ENCODE measurements at places on chromosomes 2 and 18.

DNA sequence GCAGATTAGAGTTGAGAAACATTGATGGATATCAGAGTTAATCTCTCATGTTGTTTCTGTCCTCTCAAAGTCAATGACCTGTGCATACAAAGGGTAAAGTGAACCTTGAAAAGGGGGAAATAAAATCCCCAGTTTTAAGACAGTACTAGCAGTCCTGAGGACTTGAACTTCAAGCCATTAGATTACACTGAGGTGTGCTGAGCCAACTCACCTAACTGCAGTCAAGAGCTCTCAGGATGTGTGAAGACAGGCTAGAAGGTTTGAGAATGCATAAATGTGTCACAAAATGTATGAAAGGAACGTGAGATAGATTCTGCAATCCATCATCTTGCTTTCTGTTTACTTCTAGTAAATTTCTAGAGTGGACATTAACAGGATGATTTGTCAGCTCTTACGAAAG, 35.5 kb downstream of the DOCK10 start:
- no peak for DNase-seq

DNA sequence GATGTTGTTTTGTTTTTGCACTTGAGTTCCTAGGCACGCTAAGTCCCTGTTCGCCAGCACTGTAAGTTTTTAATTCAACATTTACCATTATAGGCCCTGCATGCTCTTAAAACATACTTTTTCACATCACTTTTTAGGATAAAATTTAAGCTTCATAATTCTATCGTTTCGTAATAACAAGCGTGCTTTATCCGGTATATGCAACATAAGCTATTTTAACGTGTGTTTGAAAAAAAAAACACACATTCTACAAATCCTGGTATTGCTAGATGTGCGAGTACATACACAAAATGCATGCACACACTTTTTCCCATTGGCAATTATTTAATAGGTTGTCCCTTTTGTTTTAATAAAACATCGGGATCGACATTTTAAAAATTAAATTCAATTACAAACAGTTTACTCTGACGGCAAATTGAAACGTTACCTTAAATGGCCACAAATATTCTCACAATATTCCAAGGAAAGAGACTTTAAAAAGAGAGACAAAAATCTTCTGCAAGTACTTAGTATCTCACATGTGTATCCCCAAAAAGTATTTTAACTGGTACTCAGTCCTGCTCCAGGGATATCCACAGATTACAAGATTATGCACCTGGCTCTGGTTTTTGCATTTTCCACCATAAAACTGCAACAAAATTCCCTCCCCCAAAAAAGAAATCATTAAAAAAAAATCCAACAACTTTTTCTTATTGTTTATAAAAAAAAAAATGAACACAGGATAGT, 1.0 kb upstream of the TCF4 start:
- peak; percentile 31 for DNase-seq

DNA sequence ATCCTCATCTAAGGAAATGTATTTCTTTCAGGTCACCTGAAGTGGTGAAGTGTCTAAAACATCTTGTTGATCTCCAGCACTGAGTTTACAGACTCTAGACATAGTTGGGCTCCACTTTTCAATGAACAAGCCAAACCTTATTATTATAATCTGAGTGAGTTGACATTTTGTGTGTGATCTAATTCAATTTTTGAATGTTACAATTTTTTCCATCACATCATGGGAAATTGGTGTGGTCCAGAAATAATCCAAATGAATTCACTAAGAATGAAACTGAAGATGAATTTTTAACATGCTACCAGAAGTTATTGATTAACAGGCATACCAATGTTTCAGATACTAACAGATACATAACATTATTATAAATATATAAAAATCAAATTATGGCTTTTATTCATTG, 75.6 kb upstream of the EFEMP1 start:
- no peak for DNase-seq

DNA sequence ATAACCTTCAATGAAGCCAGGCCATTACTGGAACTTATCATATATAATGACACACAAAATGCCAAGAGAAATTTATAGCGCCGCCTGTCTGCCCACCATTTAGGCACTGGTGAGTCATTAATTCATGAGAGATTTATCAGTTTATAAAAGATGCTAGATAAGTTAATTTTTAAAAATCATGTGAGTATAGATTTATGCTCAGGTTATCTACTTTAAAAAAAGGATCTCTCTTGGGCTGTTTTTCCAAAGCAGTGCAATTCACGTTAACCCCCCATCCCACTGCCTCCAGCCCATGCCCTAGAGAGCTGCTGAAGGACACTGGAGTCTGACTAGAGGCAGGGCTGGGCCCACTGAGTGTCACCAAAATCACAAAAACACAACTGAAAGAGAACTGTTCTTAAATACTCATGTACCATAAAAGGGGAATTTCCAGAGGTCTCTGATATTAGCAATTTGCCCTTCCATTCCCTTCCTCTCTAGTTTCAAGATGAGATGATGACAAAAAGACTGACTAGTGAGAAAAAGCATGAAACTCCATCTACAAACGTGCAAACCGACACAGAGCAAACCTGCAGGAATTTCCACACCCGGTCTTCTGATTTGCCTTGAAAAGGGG, 160.8 kb downstream of the BCL2 start:
- no peak for DNase-seq

GRCh38 chr2:105798595-105798994, 53.9 kb downstream of the NCK2 start:
- DNase-seq, result no peak

DNA sequence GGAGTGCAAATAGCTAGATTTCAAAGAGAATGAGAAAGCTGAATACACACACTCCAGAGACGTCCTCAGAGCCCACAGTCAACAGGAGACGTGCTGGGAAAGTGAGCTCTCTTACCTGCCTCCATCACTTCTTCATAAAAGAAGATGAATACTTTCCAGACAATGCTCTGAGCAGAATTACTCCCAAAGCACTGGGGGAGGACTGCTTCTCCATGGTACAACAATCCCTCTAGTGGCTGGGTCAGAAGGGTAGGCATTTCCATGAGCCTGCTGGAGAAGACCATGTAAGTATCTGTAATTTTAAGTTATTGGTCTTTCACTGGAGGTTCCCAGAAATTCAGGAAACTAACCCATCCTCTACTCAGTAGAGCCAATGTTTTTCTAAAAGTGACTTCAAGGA, 190.3 kb downstream of the RBM43 start:
- DNase-seq, result peak; percentile 61

GRCh38 chr2:216159144-216159543, 50.0 kb downstream of the XRCC5 start:
- DNase-seq, result no peak

DNA sequence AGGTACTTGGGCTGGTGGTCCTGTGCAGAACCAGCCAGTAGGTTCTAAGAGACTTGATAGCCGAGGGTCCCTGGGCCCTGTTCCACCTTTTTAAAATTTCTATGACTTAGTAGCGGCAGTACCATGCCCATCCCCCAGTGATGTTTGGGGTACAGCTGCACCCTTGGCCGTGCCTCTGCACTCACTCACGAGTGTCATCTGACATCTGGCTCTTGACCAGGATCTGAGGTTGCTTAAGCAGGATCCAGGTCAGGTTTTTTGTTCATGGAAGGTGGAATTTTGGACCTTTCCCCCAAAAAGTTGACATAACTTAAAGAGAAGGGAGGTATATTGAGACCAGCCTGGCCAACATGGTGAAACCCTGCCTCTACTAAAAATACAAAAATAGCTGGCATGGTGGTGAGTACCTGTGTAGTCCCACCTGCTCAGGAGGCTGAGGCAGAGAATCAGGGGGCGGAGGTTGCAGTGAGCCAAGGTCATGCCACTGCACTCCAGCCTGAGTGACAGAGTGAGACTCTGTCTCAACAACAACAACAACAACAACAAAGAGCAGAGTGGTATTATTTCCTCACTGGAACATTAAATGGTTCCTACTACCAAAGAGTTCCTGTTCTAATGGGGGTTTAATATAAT, 163.6 kb downstream of the NEDD4L start:
- DNase-seq, result no peak

- DNase-seq, result no peak
Observed at GRCh38 chr2:22579341-22579740, 805.6 kb upstream of the KLHL29 start.

GRCh38 chr2:236241181-236242056, 22.8 kb downstream of the ASB18 start:
- no peak for DNase-seq

DNA sequence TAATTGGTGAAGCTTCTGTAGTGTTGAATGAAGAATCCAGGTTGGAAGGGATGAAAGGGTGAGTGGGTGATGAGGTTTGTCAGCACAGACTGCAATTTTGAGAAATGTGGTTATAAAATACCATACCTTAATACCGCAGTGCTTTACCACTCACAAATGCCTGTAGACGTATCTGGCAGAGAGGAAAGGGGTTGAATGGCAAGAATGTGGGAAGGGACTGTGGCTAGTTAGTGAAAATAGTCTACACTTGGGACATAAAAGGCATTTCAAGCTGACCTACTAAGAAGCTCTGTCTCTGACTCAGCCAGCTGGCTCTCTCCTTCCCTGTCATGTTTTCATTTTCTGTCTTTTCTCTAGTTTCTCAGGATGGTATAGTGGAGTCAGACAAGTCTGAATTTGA, 25.1 kb downstream of the CDK15 start:
- DNase-seq, result peak; percentile 37

DNA sequence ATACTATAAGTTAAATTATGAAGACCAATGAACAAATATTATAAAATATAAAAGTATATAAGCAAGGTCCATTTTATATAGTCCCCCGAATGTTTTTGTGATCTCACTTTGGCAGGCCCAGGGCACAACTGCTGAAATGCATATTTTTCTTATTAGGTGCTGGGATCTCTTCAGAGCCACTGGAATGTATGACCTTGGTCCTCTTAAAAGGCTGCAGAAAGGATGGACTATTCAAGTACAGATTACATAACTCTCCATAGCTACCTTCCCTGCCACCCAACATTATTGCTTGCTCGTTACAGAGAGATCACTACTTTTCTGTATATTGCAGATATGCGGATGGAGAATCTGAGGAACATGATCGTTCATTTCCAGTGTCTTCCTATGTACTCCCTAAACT, 925.6 kb upstream of the CELF4 start:
- DNase-seq, result no peak

GRCh38 chr18:36155851-36156757, 26.4 kb downstream of the ELP2 start:
- DNase-seq, result peak; percentile 41

DNA sequence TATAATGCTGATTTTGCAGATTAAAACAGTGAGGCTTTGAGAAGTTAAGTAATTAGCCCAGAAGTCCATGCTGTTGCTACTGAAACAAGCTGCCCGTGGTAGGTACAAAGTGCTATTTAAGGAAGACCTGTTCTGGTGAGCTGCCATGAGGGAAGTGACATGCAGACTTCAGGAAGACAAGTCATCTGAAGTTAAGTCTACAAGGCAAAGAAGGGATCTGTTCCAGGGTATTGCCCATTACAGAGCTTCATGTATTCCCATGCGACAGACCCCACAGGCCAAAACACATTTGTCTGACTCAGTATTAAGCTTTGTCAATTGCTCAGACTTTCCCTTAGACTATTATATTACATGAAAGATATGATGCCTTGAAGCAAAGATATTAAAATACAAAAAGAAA, 520.8 kb downstream of the FBXO15 start:
- DNase-seq, result peak; percentile 7

GRCh38 chr2:165895974-165896373, 57.6 kb downstream of the TTC21B start:
- DNase-seq, result no peak

GRCh38 chr2:105144152-105144940, 97.2 kb upstream of the GPR45 start:
- DNase-seq, result no peak

DNA sequence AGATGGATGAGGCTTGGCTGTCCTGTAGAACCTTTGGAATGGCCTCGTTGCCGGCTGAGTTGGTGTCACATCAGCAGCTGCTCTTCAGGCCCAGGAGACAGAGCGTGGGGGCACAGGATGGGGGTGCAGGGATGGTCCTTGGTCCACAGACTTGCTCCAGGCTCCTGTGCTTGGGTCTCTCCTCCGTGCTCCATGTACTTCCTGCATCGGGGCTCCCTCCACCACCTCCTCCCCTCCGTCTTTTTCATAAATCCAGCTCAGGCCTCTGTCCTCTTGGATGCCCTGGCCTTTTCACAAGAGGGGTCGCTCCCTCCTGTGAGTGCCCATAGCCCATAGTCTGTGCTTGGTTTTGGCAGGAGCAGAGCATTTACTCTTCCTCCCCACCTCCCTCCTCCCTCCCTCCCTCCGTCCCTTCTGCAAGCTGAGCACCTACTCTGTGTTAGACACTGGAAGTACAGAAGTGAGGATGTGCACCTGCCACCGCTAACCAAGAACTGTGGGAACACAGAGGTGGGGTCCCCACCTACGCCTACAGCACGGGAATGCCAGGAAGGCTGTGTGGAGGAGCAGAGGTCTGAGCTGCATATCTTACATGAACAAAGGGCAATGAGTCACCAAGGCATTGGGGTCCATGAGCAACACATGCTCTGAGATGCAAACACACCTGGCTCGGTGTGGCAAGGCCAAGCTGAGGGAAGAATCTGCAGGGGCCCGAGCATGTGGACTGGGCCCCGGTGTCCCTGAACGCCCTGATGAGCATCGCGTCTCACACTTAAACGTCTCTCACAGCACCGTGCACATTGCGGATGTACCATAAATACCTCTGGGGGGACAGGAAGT, 458.7 kb upstream of the HS6ST1 start:
- no peak for DNase-seq

DNA sequence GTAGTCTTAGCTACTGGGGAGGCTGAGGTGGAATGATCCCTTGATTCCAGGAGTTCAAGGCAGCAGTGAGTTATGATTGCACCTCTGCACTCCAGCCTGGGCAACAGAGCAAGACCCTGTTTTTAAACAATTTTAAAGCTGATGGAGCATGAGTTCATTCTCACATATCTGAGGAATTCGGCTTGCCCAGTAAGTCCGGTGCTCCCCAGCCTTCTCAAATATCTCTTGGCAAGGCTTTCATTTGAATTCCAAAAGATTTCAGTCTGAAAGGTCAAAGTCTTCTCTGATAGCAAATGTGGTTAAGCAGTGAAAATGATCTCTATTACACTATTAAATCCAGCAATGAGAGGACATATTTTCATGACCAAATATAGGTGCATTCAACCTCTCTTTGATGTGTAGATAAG, 27.9 kb downstream of the PIEZO2 start:
- no peak for DNase-seq

GRCh38 chr2:218472988-218473387, 54.1 kb downstream of the VIL1 start:
- DNase-seq, result no peak

DNA sequence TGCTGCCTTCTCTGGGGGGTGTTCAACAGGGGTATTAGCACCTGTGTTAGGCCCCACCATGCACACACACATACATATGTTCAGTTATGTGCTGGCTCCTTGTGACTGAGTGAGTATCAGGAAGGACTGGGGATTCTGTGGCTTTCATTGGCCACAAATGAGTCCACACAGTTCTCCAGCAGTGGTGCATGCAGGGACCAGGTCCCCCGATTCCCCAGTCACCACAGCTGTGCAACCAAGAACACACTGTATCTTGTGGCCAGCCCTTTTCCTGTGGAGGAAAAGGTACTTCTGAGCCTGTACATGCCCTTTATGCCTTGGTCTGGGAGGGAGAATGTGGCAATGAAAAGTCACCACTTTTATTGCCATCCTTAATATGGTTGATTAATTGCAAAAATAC, 74.9 kb upstream of the KLF7 start:
- DNase-seq, result peak; percentile 40

All from fibroblast of mammary gland (primary cell).